ENCODE measurements at places on chromosomes 2 and 18.
A peak's percentile ranks its signal among the peaks of the same experiment; 100 is the strongest.

DNA sequence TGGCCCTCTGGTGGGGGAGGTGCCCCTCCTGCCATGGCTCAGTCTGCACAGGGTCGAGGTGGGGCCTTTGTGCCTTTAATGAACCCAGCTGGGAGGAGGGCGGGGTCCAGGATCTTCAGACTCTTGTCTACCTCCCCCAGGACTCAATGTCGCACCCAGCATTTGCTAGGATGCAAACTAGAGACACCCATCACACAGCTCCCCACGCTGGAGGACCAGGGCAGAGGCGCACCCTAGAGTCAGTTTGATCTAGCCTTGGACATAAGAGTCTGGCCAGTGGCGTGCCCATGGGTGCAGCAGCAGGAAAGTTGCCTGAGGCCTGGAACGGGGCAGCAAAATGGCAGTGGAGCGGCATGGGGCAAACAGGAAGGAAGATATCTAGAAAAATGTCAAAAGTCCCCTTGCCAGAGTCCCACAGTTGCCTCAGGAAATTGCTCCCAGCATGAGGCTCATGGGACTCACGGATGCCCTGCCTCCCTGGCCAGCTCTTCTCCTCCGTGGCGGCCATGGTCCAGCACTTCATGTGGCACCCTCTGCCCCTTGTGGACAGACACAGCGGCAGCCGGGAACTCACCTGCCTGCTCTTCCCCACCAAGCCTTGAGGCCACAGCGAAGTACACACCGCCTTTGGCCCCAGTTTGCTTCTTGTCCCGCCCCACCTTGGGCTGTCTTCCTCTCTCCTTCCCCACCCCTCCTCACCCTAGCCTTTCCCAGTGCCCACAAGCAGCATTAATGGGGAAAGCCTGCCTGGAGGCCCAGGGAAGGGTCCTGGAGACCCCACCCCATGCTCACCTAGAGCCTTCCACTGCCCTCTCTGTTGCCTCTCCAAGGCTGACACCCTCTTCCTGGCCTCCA lies 17.7 kb downstream of the SH2D6 start:
- DNase-seq, result no peak

DNA sequence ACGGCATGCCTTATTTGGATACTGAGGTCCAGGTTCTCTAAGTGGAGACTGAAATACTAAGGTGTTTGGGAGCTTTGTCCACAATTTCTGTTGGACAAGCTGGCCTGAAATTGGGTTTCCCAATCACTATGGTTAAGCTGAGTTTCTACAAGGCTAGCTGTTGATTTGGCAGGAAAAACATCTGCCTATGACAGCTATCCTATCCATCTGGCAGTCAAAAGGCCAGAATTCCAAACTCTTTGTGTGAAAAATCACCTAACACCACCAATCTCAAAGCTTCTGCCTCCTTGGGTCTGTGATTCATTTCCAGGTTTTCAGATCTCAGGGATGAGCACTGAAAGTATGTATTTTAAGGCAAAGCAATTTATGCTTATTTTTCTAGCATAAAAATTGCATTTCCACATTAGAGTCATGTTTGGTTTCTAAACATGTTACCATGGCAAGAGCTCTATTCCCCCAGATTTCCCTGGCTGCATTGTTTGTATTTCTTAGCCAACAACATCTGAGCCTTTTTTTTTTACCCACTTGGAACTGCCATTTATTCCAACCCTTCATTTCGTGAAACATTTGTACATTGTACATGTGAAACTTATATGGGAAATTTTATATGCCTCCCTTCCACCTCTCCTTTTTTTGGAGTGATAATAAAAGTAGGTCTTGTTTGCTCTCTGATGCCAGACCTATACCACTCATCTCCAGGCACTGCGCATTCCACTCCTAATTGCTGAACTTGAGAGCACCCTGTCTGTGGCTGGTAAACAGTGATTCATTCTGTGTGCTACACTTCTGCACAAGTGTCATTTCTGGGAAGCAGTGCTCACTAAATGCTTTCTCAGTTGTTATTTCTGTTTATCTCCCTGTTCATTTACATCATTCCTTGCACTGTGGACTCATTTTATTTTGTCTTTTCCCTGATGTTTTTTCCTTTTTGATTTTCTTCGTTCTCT lies 15.9 kb upstream of the CCDC85A start:
- peak; percentile 75 for DNase-seq

- DNase-seq, result no peak
Observed at GRCh38 chr2:219159771-219160185, 837 bp downstream of the NHEJ1 start.

- DNase-seq, result peak; percentile 30
Observed at GRCh38 chr2:173969886-173970285, 4.7 kb upstream of the SP3 start.

DNA sequence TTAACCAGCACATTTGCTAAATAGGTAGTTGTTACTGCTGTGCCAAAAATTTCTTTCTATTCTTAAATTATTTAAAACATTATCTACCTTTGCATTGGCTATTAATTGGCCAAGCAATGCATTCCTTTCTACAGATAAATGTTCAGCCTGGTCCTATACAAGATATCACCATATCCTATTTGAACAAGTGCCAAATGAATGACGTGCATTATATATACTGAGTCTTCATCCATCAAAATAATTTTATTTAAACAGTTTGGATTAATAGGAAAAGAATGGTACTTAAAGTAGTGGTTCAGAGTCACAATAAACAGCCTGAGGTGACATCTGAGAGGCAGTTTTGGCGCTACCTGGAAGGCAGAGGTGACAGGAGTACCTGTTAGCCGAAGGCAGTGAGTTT lies 230.1 kb upstream of the EPAS1 start:
- DNase-seq, result no peak

DNA sequence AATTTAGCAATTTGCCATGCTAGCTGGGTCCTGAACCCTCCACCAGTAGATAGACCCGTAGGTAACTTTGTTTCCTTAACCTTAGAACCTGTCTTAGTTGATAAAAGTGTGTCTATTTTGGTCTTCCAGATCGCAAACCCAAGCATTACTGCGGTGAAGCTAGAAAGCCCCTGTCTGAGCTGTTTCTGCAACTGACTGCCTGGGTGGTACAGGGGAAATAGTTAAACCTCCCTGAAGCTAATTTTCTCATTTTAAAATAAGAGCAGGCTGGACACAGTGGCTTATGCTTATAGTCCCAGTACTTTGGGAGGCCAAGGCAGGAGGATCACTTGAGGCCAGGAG lies 101.7 kb upstream of the MSH2 start:
- DNase-seq, result no peak

- no peak for DNase-seq
Observed at GRCh38 chr2:29983308-29983707, 61.9 kb upstream of the ALK start.

DNA sequence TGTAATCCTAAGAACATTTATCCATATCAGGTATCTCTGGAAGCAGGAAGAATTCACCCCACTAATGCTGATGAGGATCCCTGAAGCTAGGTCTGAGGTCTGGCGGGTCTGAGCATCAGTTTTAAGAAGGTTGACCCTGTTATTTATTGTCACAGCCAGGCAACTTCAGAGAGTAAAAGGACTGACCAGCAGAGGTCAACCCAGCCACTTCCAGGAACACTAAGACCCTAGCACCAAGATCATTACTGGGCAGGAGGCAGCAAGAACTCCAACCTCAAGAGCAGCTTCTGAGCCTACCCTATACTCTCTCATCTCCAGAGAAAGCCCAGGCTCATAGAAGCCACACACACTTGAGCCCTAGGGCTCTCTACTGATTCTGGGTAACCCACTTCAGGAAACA lies 901.4 kb downstream of the DCDC2C start:
- no peak for DNase-seq

GRCh38 chr2:59236723-59237122 lies 995.6 kb upstream of the FANCL start:
- DNase-seq, result no peak

DNA sequence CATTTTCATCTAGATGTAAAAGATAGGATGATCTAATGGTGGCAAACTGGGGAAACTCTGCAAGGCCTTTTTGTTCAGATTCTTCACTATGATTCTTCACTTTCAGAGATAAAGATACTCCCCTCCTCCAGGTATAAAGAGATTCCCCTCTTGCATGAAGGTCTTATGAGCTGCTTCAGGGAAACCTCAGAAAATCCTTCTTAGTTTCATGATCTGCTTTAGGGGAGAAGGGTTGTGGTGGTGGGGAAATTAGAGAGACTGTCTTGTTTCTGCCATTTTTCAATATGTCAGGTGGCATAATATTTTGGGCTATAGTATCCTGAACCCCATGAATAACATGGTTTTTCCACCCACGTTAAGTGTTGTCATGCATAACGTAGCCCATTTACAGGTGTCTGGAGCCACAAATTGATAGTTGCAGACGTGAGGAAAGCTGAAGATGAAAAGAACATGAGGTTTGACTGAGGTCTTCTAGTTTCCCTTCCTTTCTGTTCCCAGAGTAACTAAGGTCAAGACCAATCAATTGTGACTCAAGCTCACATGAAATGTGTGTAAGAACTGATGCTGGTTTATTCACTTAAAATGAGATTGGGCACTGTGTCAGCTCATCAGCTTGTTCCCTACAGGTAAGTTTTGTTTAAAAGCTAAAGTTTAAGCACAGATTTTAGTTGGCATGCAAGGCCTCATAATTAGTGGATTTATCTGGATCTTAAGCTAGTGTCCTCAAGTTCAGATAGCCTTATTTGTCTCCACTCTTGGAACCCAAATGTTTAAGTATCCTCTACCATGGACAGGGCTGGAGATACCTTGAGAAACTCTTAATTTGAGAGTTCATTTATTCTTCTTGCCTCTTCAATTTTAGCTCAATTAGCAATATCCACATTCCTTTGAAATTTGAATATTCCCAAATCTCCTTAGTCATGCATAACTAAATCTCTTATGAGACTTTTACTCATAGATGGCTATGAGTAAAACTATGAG lies 304.5 kb upstream of the FANCL start:
- no peak for DNase-seq

GRCh38 chr2:237900891-237901831 lies 41.7 kb downstream of the RAMP1 start:
- no peak for DNase-seq

- DNase-seq, result no peak
Observed at GRCh38 chr2:121884078-121884477, 128.6 kb downstream of the TSN start.

All from HFFc6 (cell line).